ENCODE measurements at places on chromosomes 7 and 10.

GRCh38 chr10:21159669-21160068 is 262.6 kb upstream of the NEBL start:
- DNase-seq: no peak

DNA sequence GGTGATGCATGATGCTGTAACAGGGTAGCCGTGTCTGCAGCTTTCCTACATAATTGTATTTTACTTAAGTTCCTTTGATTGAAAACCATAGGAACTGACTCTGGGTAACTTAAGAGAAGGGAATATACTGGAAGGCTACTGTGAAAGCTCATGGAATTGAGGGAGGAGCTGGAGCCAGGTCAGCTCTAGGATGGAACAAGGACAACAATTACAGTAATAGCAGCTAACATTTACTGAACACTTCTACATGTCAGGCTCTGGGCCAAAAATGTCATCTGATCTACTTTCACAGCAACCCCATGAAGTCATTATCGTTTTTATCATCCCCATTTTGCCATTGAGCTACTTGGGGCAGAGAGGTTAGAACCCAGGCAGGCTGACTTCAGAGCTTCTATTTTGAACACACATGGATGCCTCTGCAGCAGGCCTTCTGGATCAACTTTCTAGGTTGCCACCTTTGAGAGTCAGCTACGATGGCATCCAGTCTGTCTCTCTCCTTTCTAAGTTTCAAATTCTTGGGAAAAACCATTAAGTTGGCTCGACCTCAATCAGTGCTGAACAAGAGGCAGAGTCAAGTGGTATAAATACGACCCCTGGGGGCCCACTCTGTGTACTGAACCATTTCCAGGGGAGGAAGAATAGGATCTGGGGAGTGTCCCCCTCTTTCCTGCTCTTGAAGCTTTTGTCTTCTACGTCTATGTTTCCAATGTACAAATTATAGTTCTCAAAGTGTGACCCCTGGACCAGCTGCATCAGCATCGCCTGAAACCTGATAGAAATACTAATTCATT is 272.3 kb upstream of the PLPP4 start:
- no peak for DNase-seq

GRCh38 chr7:36865019-36865418 is 140.7 kb upstream of the AOAH start:
- no peak for DNase-seq

GRCh38 chr10:92146107-92146506 is 144.8 kb downstream of the CPEB3 start:
- DNase-seq: no peak

DNA sequence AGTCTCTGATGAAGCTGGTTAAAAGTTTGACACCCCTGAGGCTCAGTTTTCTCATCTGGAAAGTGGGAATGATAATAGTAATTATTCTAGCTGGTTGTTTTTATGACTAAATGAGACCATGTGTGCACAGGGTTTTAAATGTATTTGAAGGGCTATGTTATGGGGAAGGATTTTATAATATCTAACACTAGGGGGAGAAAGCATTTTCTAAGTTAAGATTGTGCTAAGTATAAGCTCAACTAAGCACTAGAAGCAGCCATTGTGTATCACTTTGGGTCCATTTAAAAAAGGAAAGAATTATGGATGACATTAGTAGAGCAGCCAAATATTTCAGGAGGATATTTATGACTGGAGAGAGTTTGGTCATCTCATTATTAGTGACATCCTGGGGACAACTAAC is 49.5 kb upstream of the CREB5 start:
- no peak for DNase-seq

DNA sequence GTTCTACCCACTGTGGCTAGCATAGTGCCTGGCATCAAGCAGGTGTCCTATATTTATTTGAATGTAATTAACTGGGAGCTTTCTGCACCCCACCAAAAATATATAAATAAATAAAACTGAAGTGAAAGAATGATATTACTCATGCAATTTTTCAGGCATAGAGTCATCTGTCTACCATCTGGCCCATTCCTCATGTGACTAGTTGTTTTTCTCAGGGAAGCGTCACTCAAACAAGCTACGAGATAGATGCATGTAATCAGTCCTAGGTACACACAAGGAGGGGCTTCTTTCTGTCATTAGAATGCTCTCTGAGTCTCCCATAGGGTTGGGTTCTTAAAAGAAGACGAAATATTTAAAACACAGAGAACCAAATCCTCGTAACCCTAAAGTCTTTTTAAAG is 255.5 kb upstream of the KMT2E start:
- no peak for DNase-seq

DNA sequence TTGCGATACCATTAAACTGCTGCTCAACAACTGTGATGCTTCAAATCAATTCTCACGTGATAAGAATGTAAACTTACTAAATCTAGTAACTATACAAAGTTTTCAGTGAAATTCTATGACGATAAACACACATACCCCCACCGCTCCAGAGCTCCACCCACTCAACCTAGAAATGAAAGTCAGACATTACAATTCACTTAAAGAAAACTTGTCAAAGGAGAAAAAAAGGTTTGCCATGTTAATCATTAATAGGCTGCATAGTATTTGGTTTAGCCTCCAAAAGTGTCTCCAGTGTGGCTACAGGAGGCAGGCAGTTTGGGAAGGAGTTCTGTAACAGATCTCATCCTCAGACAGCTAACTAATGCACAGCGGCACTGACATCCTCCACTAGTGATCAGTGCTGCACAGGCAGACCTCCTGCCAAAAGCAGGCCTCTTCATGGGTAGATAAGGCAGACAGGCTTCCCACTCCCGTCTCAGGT is 3.1 kb downstream of the HERPUD2 start:
- DNase-seq: no peak

GRCh38 chr7:107690084-107690483 is 29.5 kb downstream of the SLC26A4 start:
- DNase-seq: no peak

- no peak for DNase-seq
Measured at GRCh38 chr10:88045656-88046415, 182.4 kb downstream of the PTEN start.

DNA sequence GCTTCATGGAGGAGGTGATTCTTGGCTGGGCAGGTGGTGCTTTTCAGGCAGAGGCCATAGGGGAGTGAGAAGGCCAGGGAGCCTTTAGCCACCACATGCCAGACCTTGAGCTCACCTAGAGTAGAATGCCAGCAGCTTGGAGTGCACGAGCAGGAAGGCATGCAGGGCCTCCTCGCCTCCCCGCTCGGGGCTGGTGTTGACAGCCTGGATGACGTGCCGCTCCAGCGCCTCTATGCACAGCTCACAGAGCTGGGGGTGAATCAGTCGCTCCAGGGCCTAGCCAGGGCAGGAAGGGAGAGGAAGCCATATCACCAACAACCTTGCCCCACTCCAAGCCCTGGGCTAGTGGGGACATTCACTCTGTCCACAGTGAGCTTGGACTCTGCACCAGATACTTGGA is 15.7 kb downstream of the HPS1 start:
- DNase-seq: no peak

DNA sequence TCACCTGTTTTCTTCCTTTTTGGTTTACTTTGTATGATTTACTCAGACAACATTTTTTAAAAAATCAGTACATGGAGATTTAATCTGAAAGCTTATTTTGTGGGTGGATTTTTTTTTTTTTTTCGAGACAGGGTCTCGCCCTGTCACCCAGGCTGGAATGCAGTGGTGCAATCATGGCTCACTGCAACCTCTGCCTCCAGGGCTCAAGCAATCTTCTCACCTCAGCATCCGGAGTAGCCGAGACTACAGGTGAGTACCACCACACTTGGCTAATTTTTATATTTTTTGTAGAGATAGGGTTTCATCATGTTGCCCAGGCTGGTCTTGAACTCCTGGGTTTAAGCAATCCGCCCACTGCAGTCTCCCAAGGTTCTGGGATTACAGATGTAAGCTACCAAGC is 2.5 kb downstream of the GSTO1 start:
- DNase-seq: no peak

GRCh38 chr10:30398788-30399187 is 35.2 kb upstream of the MAP3K8 start:
- DNase-seq: no peak

GRCh38 chr7:101163279-101164070 is 1.9 kb downstream of the VGF start:
- no peak for DNase-seq

DNA sequence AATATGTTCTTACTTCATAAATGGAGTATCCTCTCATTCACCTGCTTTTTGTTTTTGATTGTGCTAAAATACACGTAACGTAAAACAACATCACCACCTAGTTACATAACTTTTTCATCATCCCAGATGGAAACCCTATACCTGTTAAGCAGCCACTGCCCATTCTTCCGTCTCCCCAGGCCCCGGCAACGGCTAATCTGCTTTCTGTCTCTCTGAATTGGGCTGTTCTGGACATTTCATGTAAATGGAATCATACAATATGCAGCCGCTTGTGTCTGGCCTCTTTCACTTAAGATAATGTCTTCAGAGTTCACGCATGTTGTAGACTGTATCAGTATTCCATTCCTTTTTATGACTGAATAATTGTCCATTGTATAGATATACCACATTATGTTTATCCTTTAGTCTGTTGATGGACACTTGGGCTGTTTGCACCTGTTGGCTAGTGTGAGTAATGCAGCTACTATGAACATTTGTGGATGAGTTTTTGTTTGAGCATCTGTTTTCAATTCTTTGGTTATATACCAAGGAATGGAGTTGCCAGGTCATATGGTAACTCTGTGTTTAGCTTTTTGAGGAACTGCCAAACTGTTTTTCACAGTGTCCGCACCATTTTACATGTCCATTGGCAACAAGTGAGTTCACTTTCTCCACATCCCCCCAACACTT is 14.1 kb upstream of the SUN1 start:
- DNase-seq: no peak

GRCh38 chr10:74406006-74406405 is 255.0 kb downstream of the ADK start:
- DNase-seq: no peak

DNA sequence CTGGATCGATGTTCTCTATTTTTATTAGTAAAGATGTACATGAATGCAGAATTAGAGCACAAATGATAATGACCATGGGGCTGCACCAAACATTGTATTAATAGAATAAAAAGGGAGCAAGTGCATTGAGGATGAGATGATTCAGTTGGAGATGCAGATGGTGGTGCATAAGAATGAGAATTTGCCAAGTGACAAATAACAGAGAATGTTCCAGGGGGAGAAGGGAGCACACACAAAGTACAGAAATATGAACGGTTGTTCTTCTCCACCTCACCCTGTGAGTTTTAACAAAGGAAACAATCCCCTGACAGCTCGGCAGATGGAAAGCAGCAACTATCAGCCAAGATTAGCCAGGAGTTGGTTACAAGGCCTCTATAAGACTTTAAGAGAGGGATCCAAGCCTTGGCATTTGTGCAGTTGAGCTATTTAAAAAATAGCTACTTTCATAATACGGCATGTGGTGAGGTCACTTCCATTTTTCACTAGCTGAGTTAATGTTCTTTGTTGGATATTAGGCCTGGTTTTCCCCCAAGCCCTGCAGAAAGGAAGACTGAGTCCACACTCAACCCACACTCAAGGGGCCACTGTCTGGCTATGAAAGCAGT is 462.5 kb downstream of the TNS3 start:
- no peak for DNase-seq

- no peak for DNase-seq
Measured at GRCh38 chr7:108236681-108237415, 106.7 kb upstream of the LAMB4 start.

DNA sequence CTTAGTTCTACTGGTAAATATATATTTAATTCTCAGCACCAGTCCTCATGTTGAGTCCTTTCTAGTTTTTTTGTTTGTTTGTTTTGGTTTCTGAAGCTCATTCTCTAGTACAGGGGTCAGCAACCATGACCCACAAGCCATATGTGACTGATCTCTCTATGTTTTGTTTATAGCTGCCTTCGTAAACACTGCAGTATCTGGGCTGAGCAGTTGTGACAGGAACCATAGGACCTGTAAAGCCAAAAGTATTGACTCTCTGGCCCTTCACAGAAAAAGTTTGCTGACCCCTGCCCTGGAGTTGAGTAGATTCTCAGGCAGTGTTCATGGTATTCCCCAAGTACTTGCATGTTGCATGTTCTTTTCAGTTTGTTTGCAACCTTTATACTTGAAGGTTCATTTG is 20.8 kb downstream of the NET1 start:
- no peak for DNase-seq

DNA sequence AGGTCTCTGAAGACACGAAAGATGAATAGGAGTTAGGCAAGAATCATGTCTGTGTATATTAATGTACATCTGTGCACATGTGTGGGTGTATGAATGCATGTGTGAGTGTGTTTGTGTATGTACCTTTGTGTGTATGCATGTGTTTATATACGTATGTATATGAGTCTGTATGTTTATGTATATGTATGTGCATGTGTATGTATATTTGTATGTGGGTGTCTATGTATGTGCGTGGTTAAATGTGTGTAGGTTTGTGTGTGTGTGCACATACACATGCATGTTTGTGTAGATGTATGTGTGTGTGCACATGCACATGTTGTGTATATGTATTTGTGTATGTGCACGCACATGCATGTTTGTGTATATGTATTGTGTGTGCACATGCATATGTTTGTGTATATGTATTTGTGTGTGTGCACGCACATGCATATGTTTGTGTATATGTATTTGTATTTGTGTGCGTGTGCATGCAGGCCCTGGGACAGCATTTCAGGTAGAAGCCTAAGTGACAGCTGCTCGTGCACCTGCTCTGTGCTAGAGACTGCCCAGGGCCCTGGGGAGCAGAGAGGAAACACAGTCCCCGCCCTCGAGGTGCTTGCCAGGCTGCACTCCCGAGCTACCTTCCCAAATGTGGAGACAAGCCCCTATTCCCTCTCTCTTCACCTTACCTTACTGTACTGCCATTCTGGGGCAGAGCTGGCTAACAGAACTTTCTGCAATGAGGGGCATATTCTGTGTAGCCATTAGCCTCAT is 12.1 kb downstream of the PNLIPRP1 start:
- no peak for DNase-seq

DNA sequence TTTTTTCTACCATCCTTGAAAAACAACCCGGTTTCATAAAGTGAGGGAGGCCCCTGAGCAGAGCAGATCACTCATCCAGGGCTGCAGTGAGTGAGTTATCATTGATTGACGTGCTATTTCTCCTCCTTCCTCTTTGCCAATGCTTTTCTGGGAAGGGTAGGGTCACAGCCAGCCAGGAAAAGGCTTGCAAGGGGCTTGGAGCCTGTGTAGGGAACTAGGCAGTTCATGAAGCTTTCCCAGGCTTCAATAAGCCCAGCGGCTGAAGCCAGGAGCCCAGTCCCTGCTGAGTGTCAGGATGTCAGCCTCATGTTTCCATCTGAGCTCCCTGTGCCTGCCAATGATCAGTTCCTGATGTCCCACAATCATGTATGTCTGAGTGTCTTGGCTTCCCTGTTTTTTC is 584.7 kb downstream of the GALNT17 start:
- no peak for DNase-seq

DNA sequence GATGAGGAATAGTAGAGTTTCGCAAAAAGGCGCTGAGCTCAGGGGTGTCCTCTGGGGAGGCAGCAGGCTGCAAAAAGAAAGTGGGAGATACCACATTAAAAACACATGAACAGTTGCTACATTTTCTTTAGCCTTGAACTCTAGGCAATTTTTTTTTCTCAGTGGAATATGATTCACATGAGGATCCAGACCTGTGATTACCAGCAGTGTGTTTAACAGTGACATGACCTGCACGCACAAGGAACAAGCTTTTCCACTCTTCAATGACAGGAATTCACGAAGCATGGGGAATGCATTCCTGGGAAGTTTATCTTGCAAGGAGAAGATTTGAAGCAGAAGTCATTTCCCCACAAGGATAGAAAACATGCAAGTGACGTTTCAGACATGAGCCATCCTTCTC is 161.6 kb downstream of the ITGA8 start:
- no peak for DNase-seq

Measured in stimulated activated CD8-positive, alpha-beta memory T cell treated with anti-CD3 and anti-CD28 coated beads, Interleukin-2, amount 100 ng/mL, for 1 hour (primary cell).